Panc1 (cell line): ENCODE measurements at places on chromosomes 4 and X. TPM values are rescaled to one million over a fixed set of nuclear protein-coding genes. Genes with fewer than 3 reads are reported as not detected.

GRCh38 chrX:38356401-38356800 is 4.0 kb downstream of the OTC start:
- H3K27me3 ChIP-seq = no peaks in the 10 kb centered on the region
- H3K4me3 ChIP-seq = no peak overlapping the region
- DNase-seq = no peak
- no peak overlapping the region for H3K27ac ChIP-seq

LAMP2 gene
- total RNA-seq = 243 TPM

GRCh38 chr4:5568931-5569330 is 139.4 kb downstream of the EVC2 start:
- H3K4me1 ChIP-seq = no peaks in the 10 kb centered on the region
- no peaks in the 10 kb centered on the region for H3K27me3 ChIP-seq
- no peak overlapping the region for H3K4me3 ChIP-seq
- H3K36me3 ChIP-seq = no peaks in the 10 kb centered on the region

RTL9 gene
- not detected for total RNA-seq
